HFF-Myc (cell line): ENCODE measurements at places on chromosomes 3 and 15.

- DNase-seq, result no peak
Measured at GRCh38 chr15:32029409-32029861, 880 bp upstream of the CHRNA7 start.

DNA sequence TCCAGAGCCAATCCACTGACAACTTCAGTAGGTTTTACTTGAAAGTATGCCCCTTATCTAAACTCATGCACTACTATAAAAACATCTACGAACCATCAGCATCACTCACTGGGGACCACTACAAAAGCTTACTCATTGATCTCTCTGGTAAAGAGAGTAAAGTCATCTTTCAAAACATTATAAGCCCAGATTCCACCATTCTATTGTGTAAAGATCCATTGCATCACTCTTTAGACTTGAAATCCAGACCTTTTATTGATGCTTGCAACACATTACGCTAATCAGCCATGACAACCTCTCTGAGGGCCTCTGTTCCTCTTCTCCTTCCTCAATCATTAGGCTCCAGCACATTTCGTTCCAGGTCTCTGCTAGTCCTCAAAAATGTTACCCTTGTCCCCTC lies 248.9 kb upstream of the WNT5A start:
- DNase-seq, result no peak

- no peak for DNase-seq
Measured at GRCh38 chr3:54793171-54793570, 134.7 kb downstream of the LRTM1 start.

- DNase-seq, result no peak
Measured at GRCh38 chr15:27070841-27071240, 99.9 kb downstream of the GABRG3 start.

DNA sequence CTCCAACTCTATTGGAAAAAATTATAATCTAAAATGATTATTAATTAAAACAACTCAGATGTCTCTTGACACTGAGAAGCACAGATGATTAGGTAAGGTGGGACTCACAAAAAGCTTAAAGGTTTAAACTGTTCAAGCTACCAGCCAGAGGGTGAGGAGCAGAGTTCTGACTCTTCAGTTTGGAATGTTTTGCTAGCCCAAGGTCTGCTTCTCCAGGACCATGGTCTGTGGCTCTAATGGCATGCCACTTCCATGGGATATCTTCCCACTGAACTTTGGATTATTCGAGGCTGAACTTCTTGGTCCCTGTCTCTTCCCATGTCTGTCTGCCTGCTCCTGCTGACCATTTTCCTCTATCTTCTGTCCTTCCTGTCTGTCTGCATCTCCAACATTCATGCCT lies 49.2 kb downstream of the CACNA2D3 start:
- no peak for DNase-seq

- DNase-seq, result no peak
Measured at GRCh38 chr3:73805435-73805834, 180.7 kb upstream of the PDZRN3 start.
